ENCODE measurements at places on chromosomes 4 and X.
A peak's percentile ranks its signal among the peaks of the same experiment; 100 is the strongest.

- H3K27ac ChIP-seq, result peak overlapping the region; percentile 94
- no peaks in the 10 kb centered on the region for H3K27me3 ChIP-seq
Measured at GRCh38 chrX:49191574-49192011, 5.4 kb upstream of the PRICKLE3 start.

DNA sequence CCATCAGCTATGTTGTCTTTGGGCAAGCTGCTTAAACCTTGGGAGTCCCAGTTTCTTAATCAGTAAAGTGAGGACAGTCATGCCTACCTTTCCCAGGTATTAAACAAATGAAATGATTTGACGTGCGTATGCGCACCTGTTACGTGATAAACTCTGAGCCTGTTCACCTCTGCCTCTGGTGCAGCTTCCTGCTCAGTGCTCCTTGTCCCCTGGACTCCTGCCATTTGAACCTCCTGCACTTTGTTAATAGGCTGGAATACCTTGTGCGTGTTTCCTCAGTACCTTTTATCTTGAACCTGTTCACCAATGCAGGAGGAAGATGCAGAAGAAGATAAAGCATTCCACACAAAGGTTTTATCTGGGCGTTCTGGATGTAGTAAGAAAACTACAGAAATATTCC is 211.9 kb downstream of the CEP135 start:
- peaks cover 5% of the 10 kb centered on the region for H3K4me1 ChIP-seq
- no peak overlapping the region for H3K4me3 ChIP-seq
- no peak for DNase-seq
- H3K36me3 ChIP-seq, result no peaks in the 10 kb centered on the region

GRCh38 chr4:157803845-157804521 is 368.8 kb downstream of the GASK1B start:
- no peaks in the 10 kb centered on the region for H3K27me3 ChIP-seq
- no peak overlapping the region for H3K27ac ChIP-seq
- H3K4me1 ChIP-seq, result no peaks in the 10 kb centered on the region
- no peaks in the 10 kb centered on the region for H3K36me3 ChIP-seq
- no peak for DNase-seq

- H3K4me1 ChIP-seq, result peaks cover 14% of the 10 kb centered on the region
- H3K27me3 ChIP-seq, result no peaks in the 10 kb centered on the region
- H3K36me3 ChIP-seq, result peaks cover 30% of the 10 kb centered on the region
- no peak for DNase-seq
- H3K4me3 ChIP-seq, result no peak overlapping the region
Measured at GRCh38 chr4:184396570-184397515, 77.5 kb downstream of the IRF2 start.

GRCh38 chr4:8906668-8906970 is 35.0 kb upstream of the HMX1 start:
- H3K27ac ChIP-seq, result no peak overlapping the region
- no peaks in the 10 kb centered on the region for H3K36me3 ChIP-seq
- no peak for DNase-seq
- no peak overlapping the region for H3K4me3 ChIP-seq
- no peaks in the 10 kb centered on the region for H3K4me1 ChIP-seq

GRCh38 chr4:76821641-76822040 is 76.3 kb downstream of the SOWAHB start:
- H3K4me3 ChIP-seq, result no peak overlapping the region
- no peaks in the 10 kb centered on the region for H3K4me1 ChIP-seq
- H3K27me3 ChIP-seq, result peaks cover 9% of the 10 kb centered on the region

DNA sequence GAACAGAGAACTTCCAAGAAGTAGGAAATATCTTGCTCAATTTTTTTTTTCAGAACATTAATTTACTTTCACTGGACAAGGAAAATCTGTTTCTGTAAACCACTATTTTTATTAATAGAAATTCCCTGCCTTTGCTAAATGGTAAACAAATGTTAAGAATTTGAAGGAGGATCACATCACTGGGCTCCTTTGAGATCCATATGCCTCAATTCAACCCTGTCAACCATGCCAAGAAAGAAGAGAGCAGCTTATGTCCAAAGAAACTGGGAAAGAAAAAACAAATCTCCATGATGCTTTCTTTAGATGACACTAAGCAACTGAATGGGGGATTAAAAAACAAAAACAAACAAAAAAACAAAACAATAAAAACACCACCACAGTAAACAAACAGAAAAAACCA is 47.7 kb downstream of the LNX1 start:
- DNase-seq, result no peak
- H3K27me3 ChIP-seq, result peaks cover 7% of the 10 kb centered on the region
- H3K4me1 ChIP-seq, result no peaks in the 10 kb centered on the region
- no peak overlapping the region for H3K4me3 ChIP-seq

GRCh38 chr4:181830404-181831035 is 412.7 kb upstream of the TENM3 start:
- no peak for DNase-seq
- H3K4me3 ChIP-seq, result no peak overlapping the region
- H3K36me3 ChIP-seq, result no peaks in the 10 kb centered on the region
- no peaks in the 10 kb centered on the region for H3K27me3 ChIP-seq

DNA sequence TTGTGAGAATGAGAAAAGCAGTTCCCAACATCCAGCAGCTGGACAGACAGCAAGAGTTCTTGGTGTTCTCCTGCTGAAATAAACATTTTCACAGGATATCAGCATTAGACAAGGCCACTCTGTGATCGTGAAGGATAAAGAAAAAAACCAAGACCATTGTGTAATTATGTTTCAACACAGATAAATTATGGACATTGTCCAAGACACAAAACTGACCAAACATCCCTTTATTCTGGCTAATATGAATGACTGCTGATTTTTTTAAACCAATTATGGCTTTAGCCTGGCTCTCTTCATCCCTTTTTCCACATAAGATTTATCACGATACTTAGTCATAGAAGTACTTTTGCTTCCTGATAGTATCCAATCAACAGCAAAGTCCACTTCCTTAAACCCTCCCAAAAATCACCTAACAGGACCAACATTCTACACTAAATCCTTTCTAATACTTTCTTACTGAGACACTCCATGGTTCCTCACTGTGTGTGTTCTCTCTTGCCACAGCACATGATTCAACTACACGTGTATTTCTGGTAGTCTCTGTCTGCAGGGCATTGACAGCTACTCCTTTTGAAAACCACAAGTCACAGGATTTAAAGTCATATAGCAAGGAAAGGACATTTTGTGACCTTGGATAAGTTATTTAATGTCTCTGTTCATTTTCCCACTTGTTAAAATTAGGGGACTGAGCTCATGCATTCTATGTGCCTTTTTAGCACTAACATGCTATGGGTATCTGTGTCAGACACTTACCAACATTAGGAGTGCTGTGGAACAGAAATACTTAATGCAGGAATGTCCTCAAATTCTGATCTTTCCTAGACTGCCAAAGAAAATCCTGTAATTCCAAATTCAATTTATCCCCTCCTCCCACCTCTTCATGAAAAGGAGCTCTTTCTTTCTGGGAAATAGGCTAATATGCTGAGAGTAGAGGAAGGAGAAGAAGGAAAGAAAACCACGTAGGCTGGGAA is 137.2 kb upstream of the PGRMC2 start:
- DNase-seq, result no peak
- H3K36me3 ChIP-seq, result no peaks in the 10 kb centered on the region
- H3K27ac ChIP-seq, result no peak overlapping the region
- H3K27me3 ChIP-seq, result no peaks in the 10 kb centered on the region
- H3K4me1 ChIP-seq, result no peaks in the 10 kb centered on the region
- no peak overlapping the region for H3K4me3 ChIP-seq

GRCh38 chr4:826508-827208 is 729 bp upstream of the CPLX1 start:
- peaks cover 37% of the 10 kb centered on the region for H3K27me3 ChIP-seq
- DNase-seq, result no peak
- no peaks in the 10 kb centered on the region for H3K36me3 ChIP-seq

DNA sequence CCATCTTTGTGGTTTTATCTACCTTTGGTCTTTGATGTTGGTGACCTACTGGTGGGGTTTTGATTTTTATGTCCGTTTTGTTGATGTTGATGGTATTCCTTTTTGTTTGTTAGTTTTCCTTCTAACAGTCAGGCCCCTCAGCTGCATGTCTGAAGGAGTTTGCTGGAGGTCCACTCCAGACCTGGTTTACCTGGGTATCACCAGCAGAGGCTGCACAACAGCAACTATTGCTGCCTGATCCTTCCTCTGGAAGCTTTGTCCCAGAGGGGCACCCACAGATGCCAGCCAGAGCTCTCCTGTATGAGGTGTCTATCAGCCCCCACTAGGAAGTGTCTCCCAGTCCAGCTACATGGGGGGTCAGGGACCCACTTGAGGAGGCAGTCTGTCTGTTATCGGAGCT is 199.3 kb upstream of the WDFY3 start:
- H3K27me3 ChIP-seq, result peaks cover 2% of the 10 kb centered on the region
- no peak overlapping the region for H3K4me3 ChIP-seq
- no peak overlapping the region for H3K27ac ChIP-seq
- no peaks in the 10 kb centered on the region for H3K4me1 ChIP-seq

- H3K36me3 ChIP-seq, result peaks cover 4% of the 10 kb centered on the region
- H3K4me1 ChIP-seq, result peaks cover 38% of the 10 kb centered on the region
- no peak overlapping the region for H3K27ac ChIP-seq
- H3K4me3 ChIP-seq, result no peak overlapping the region
- DNase-seq, result no peak
Measured at GRCh38 chr4:1241466-1241935, 7.4 kb downstream of the CTBP1 start.

DNA sequence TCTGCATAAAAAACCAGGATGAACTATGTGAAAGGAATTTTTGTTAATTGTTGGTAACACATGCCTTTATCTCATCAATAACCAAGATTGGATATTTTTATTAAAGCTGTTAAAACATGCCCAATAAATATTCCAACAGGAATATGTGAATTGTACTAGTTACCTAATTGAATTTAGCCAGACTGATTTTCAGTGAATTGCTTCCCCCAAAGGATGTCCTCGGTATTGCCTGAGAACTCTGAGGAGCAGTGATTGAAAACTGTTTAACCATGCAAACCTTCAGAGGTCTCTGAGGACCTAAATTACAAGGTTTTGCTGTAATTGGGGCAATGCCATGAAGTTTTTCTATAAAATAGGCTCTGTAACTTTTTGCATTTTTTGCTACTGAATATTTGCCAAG is 66.6 kb downstream of the BLTP1 start:
- no peak for DNase-seq
- no peak overlapping the region for H3K4me3 ChIP-seq
- no peaks in the 10 kb centered on the region for H3K27me3 ChIP-seq
- H3K36me3 ChIP-seq, result peaks cover 23% of the 10 kb centered on the region
- H3K27ac ChIP-seq, result no peak overlapping the region

- no peak overlapping the region for H3K4me3 ChIP-seq
- H3K27ac ChIP-seq, result no peak overlapping the region
- DNase-seq, result peak; percentile 28
- no peaks in the 10 kb centered on the region for H3K27me3 ChIP-seq
- H3K36me3 ChIP-seq, result no peaks in the 10 kb centered on the region
Measured at GRCh38 chrX:68710870-68711576, 63.6 kb downstream of the STARD8 start.

DNA sequence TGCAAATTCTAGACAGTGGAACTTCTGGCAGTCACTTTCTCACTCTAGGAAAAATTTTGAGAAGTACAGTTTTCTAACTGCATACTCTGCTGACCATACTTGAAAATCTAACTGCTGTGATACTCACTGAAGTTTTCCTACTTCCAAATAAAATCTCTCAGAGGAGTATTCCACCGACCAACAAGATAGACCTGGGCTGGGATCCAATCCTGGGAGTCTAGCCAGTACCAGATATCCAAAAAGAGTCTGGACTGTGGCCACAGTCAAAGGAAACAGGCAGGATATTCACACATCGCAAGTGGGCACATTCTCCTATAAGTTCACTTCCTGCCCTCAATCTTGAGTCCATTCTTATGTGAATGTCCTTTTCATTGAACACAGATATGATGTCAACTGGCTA is 1138.7 kb upstream of the PCDH7 start:
- H3K27ac ChIP-seq, result no peak overlapping the region
- DNase-seq, result no peak
- no peaks in the 10 kb centered on the region for H3K36me3 ChIP-seq
